ENCODE measurements at places on chromosomes 12 and 14.

DNA sequence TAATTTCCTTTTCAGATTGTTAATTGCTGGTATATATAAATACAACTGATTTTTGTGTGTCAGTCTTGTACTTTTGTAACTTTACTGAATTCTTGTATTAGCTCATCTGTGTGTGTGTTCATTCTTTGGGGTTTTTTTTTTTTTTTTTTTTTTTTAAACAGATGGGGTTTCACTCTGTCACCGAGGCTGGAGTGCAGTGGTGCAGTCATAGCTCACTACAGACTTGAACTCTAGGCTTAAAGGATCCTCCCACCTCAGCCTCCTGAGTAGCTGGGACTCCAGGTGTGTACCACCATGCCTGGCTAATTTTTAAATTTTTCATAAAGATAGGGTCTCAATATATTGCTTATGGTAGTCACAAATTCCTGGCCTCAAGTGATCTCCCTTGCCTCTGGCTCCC lies 68.0 kb downstream of the WNK1 start:
- DNase-seq, result no peak

GRCh38 chr12:52338241-52338960 lies 17.2 kb upstream of the KRT83 start:
- no peak for DNase-seq

DNA sequence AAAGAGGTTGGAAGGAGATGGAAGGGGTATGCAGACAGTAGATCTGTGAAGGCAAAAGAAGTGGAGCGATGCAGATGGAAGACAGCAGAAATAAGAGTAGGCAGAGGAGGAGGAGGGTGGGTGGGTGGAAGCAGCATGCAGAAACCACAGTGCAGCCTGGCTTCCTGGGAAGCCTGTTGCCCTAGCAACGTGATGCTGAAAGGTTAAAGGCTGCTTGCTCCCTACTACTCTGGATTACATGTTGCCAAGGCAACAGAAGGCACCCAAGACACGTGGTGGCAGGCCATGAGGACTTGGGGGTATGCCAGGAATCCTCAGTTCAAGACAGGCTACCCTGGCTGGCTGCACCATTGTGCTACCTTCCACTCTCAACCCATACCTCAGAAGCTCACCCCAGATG lies 129.6 kb downstream of the GRIN2B start:
- DNase-seq, result no peak

- DNase-seq, result no peak
These were observed 6.2 kb downstream of the IFI27 start for GRCh38 chr14:94116701-94117100.

DNA sequence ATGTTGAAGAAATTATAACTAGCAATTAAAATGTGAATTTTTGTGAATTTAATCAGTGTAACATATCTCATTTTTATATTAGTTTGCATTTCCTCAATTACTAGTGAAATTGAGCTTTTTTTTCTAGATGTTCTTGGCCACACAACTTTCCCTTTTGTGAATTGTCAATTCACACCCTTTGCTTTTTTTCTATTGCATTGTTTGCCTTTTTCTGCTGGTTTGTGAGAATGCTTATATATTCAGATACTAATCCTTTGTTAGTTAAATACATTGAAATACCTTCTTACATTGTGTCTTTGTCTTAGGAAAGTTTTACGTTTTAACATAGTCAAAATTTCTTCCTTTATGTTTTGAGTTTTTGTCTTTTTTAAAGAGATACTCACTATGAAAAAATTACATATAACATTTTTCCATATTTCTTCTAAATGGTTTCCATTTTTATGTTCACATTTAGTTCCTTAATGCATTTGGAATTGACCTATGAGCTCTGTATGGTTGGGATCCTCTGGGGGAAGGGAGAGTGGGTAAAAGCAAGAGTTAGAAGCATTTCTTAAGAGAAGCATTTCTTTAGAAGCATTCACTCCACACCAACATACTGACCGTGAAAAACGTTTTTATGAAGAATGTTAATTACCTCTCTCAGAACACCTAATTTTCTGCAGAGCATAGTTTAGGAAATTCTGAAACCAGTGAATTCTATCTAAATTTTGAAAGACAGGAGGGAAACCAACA lies 126.0 kb downstream of the CAPZA3 start:
- no peak for DNase-seq

DNA sequence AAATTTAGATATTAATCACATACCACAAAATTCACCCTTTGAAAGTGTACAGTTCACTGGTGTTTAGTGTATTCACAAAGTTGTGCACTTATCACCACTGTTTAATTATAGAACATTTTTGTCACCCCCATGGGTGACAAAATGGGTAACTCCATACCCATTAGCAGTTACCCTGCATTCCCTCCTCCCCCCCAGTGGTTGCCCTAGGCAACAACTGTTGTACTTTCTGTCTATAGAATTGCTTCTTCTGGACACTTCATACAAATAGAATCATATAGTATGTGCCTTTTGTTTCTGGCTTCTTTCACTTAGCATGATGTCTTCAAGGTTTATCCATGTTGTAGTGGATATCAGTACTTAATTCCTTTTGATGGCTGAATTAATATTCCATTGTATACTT lies 52.7 kb downstream of the FBXO34 start:
- no peak for DNase-seq

GRCh38 chr12:9033265-9033887 lies 44.0 kb downstream of the KLRG1 start:
- no peak for DNase-seq

GRCh38 chr14:54881761-54882401 lies 20.7 kb downstream of the GCH1 start:
- DNase-seq, result no peak
